ENCODE measurements at places on chromosomes 5 and 9.

GRCh38 chr5:10244342-10244944 lies 5.2 kb downstream of the ATPSCKMT start:
- no peak for DNase-seq

DNA sequence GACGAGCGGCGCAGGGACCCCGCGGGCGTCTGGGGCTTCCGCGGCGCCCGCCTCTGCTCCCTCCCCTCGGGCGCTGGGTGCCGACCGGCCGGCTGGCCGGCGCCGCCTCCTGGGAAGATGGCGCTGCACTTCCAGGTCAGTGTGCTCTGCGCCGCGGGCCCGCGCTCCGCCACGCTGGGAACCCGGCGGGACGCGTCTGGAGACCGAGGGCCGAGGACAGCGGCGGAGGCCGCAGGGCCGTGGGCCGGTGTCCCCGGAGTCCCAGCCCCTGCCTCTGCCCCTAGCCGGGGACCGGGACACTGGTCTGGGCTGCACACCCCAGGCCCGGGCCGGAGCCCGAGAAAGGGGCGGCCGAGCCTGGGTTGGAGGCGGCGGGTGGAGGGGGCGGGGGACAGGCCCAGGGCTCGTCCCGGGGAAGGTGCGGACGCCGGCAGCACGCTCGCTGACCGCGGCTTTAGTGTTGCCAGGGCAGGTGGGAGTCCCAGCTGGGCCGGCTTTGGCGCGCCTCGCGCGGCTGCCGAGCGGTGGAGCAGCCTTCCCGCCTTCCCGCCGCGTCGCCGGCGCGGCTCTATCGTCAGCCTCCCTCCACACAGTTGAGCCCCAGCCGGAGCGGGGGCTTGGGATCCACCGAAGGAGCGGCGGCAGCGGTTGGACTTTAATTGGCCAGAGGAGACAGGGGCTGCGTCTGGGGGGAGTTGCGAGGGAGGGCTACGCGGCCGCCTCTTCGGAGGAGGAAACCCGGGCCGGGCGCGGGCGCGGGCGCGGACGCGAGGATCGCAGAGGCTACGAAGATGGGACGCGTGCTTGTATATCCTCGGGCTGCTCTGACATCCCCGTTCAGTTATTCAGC lies at the start of gene RANBP17:
TSS of gene RANBP17 (plus strand) at position 102 of the 850 bp plus-strand sequence.
- DNase-seq: peak; percentile 91

GRCh38 chr9:116435706-116436105 lies 251.4 kb upstream of the TRIM32 start:
- no peak for DNase-seq

GRCh38 chr5:111394586-111394985 lies 117.7 kb downstream of the STARD4 start:
- no peak for DNase-seq

- DNase-seq: peak; percentile 26
Observed at GRCh38 chr5:142156839-142157463, 48.4 kb downstream of the NDFIP1 start.

DNA sequence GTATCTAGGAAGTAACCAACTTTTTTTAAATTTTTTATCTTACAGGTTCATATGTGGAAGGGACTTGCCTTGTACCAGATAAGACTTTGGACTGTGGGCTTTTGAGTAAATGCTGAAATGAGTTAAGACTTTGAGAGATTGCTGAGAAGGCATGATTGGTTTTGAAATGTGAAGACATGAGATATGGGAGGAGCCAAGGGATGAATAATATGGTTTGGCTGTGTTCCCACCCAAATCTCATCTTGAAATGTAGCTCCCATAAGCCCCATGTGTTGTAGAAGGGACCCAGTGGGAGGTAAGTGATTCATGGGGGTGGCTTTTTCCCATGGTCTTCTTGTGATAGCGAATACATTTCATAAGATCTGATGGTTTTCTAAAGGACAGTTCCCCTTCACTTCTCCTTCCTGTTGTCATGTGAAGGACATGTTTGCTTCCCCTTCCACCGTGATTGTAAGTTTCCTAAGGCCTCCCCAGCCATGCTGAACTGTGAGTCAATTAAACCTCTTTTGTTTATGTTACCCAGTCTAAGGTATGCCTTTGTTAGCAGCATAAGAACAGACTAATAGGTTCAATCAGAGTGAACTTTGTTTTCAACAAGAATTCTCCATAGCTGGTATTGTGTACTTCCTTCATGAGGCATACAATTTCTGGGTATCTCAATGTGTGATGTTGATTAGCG lies 535.6 kb upstream of the MEF2C start:
- DNase-seq: peak; percentile 70

DNA sequence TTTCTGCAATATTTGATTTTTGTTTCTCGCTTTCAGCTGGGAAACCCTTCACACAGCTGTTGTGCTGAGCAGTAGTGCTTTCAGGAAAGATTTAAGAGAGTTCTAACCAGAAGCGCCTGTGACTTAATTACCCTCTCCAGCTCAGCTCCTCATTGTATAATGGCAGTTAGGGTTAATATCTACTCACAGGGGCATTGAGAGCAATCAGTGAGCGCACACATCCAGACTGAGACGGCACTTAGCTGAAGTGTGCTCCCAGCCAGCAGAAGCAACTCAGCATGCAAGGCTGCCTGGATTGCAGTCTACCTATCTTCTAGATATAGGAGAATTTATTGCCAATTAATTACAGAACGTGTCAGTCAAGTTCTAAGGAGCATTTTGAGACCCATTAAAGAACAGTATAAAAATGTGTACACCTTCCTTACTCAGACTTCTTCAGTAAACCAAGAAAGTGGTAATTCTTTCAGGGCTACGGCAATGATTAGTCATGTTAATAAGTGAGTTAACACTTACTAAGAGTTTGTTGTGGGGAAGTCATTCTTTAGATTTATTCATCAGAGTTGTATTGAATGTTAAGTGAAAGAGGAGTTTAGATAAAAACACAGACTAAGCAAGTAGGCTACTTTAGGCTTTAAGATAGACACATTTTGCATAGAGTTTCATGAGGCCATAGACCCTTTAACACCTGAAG lies 111.7 kb upstream of the PCAT7 start:
- no peak for DNase-seq

DNA sequence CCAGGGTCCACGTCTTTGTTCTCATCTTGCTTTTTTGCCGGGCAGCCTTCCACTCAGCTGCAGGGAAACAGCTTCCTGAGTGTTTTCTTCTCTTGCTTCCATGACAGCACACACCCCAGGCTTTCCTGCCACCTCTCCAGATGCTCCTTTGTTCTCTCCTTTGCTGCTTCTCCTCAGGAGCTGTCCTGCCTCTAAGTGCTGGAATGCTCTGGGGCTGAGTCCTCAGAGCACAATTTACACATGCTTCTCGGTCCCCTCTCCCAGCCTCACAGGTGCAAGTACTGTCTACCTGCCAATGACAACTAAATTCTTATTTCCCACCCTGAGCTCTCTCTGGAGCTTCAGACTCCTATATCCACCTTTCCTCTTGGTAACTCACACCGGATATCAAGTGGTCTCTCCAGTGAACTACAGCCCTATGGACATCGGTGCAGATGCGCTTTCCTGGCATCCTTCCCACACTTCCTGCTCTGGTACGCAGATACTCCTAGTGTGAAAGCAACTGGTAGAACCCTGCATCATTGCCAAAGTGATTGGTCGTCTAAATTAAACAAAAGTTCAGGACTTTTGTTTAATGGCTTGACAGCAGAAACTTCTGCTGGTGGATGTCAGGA lies 13.4 kb upstream of the ACSL6 start:
- DNase-seq: no peak

Measured in hematopoietic multipotent progenitor cell treated with erythropoietin and hydrocortisone succinate and interleukin-3 and kit ligand, for 4 days (in vitro differentiated cells).